ENCODE measurements at places on chromosomes 5 and 9.

- DNase-seq = no peak
Measured at GRCh38 chr9:128920381-128921058, at the start of gene PHYHD1. Gene PHYHD1 (plus strand): TSS chr9:128920982. CDS start chr9:128922324, 1,342 bp downstream.

DNA sequence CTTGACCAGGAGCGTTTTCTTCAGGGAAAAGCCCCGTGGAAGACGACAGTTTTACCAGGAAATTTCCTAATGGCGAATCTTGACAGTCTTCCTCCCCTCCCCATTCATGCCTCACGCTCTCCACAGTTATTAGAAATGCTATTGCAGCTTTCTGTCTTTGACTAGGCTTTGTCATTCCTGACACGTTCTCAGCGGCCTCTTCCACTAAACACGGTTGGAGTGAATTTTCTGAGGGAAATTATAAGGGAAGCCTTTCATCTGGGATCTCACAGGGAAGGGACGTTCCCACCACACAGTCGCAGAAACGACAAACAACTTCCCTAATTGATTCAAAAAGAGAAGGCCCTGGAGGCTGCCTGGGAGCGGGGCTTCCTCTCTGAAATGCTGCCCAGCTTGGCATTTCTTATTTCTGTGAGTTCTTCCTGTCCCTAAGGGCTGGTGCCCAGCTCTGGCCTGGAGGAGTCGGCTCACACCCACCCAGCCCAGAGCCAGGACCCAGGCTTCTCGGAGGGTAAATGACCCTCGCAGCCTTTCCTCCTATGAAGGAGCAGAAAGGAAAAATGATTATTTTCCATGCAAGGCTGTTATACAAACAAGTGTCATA lies 57.1 kb upstream of the PPP1R26 start:
- DNase-seq = no peak

DNA sequence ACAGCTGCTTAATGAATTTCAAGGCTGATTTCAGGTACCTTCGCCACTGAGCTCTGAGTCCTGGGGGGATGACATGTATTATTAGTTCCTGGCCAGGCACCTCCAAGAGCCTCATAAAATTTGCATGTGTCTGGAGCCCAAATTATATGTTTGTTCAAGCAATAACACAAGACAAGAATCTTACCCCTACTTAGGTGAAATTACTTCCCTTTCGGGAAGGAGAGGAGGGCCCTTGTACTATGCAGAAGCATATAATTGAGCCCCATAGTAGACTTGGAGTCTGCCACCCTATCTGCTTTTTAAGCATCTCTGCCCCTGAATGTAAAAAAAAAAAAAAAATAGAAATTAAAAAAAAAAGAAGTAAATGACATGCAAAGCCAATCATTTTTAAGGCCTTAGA lies 13.0 kb upstream of the TMEM38B start:
- no peak for DNase-seq

DNA sequence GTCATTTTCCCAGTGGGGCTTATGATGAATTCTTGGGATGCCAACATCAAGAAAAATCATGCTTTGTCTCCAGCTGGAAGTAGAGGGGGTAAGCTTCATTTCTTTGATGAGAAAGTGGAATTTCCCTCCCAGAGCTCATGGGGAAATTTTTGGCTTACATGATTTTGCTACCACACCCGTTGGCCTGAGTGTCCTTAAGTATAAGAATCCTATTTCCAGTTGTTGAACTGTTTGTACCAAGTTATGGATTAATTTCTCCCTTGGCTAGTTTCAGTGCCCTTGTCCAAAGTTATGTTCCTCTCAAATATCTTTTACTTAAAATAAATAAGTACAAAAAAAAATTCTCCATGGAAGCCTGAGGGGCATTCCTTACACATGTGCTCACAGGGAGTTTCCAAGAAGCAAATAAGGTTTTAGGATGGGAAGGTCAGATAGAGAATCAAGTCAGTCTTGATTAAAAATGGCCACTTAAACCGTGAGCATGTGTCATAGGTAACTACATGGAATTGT lies 82.3 kb downstream of the PTCD2 start:
- DNase-seq = no peak

GRCh38 chr5:176474476-176474875 lies 26.3 kb downstream of the FAF2 start:
- no peak for DNase-seq

DNA sequence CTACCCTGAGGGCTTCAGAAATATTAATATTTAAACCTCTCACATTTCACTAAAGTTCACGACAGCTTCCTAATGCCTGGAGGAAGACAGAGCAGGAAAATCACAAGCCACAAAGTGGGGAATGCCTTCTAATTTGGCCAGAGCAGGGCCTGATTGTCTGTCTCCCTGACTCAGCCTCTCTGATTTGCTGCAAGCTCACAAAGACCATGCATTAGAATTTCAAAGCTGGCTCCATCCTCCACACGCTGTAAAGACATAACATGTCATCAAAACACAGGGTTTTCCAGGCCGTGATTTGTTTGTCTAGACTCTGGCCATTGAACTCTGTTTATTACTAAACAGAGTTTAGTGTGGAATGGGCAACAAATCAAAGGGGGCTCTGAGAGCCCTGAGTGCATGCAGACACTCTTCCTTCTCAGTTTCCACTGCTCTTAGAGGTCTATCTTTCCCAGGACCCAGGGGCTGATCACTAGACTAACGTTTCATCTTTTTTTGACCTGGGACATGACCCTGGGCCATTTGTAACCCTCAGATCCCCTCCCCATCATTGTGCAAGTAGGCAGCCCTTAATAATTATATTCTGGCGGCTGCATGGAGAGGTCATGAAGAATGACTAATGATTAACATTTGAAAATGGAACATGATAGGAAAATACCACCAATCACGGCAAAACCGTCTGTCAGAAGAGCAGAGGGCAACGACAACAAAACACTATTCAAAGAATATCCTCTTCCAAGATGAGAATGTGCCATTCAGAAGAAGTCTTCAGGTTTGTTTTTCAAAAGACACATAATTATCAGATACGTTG lies 140.2 kb downstream of the ENC1 start:
- no peak for DNase-seq

DNA sequence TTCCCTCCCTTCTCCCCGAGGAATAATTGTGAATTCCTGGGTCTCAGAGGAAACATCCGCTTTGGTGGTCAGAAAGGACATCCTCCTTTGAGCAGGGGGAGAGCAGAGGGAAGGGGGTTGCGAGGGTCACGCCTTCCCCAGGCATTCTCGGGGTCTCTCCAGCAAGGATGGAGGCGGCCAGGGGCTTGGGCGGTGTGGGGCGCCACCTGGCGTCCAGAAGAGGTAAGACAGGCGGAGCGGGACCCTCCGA lies 129.1 kb downstream of the KCNIP1 start:
- DNase-seq = peak; percentile 22

DNA sequence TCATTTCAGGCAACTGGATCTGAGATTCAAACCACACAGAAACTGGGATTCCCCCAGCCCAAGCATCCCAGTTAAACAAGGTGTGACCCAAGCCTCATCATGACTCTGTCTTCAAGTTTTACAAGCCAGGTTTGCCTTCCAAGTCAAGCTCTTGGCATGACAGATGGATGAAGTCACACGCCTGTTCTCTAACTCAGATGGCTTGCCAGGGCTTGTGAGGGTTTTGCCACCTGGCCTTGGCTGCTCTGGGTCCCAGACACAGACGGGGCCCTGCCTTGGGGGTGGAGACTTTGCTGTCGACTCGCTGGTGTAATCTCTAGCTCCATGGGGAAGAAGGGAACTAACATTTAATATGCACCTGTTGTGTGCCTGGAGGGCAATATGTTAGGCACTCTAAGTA lies 95.8 kb upstream of the RARS1 start:
- DNase-seq = no peak

- DNase-seq = no peak
Measured at GRCh38 chr9:86604741-86605140, 250.5 kb upstream of the TUT7 start.

GRCh38 chr5:34570721-34571676 lies 85.1 kb upstream of the RAI14 start:
- DNase-seq = no peak

DNA sequence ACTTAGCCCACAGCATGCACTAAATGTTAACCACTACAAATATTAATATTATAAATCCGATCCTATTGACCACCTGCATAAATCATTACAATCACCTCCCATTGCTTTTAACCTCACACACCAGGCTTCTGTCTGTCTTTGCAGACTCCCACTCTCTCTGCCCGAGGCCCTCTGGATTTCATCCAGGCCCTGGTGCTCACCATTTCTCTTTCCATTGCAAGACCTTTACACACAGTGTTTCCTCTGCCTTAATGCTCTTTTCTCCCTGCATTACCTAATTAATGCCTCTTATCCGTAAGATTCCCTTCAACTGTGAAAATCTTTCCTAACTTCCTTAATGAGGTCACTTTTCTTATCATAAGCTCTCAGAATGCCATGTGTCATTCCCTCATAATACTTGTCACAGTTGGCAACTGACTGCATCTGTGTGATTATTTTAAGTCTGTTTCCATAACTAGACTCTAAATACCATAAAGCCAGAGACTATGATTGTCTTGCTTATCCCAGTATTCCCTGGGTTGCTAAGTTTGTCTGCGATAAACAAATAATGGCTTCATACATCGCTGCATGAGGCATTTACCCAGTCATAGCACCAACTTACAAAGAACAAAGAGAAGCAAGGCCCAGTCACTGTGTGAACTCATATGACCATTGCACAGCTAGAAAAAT lies 155.1 kb downstream of the CCDC192 start:
- DNase-seq = no peak

DNA sequence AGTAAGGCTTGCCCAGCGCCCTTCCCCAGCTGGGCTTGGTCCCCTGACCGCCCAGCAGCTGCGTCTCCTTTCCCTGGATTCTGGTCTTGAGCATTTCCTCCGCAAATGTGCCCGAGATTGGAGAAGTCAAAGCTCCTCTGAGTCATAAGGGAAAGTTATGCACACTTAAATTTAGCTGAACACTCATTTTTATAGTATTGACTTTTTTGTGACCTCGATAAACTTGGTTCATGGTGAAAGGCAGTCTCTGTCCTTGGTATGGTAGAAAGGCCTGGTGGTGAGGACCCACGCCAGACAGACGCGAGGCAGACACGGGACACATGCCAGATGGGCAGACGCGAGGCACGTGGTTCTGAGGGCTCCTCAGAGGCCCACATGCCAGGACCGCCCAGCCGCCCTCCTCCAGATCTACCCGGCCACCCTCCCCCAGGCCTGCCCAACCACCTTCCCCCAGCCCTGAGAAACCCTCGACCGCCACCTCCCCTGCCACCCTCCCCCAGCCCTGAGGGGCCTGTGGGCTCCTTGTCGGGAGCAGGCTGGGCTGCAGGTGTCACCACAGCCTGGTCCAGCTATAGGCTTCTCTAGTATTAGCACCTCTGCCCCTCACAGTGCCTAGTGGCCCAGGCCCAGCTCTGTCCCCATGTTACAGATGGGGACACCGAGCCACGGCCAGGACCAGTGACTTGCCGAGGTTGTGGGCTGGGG lies 60.9 kb upstream of the CACNA1B start:
- DNase-seq = no peak

GRCh38 chr9:121283856-121284732 lies 16.1 kb downstream of the GSN start:
- DNase-seq = no peak

DNA sequence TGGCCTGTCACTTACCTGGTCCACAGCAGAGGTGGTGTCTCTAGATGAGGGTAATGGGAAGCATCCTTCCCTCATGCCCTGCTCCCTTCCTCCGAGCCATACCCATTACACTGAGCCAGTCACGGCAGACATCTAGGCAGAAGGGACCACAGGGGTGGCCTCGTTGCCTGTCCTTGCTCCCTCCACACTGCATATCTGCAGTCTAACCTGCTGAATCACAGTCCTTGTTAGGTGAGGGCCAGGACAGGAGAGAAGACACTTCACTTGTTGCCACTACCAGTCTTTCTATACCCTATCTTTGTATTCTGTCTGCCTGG lies 18.4 kb upstream of the SPINK4 start:
- no peak for DNase-seq

DNA sequence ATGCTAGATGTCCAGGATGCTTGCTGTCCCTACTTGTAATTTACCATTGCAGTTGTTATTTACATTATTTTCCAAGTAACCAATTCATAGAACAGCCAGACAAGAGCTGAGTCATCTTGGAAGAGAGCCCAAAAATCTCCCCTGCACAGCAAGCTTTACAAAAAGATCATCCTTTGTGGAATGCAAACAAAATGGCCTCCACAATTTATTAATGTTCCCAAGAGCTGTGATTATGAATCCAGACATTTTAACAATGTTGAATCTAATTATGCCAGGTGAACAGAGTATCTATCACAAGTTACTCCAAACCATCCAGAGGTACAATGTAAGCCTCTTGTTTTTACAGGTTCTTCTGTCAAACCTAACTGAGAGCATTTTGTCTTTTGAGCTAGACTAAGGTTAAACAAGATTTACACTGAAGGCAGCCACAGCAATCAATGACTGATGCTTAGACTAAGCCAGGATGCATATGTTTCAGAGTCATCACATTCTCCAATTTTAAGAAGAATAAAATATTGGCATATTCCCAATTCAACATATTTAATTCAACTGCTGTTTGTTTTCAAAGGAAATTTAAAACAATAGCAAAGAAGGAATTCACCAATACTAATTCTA lies 95.3 kb upstream of the SLC12A2 start:
- no peak for DNase-seq
